ENCODE measurements at places on chromosomes 6 and 20. TPM values are rescaled to one million over a fixed set of nuclear protein-coding genes. Genes with fewer than 3 reads are reported as not detected.

AKAP12 gene
- total RNA-seq, result 67.4 TPM

DUSP15 gene
- total RNA-seq, result not detected

BIRC7 gene
- 0.65 TPM for total RNA-seq

HRH3 gene
- total RNA-seq, result not detected

GLP1R gene
- total RNA-seq, result not detected

FAM83C gene
- total RNA-seq, result not detected

SPTLC3 gene
- total RNA-seq, result 2.8 TPM

EIF6 gene
- 89.0 TPM for total RNA-seq

LPIN3 gene
- total RNA-seq, result 6.0 TPM

MYBL2 gene
- 0.71 TPM for total RNA-seq

CITED2 gene
- total RNA-seq, result 26.5 TPM

MYCT1 gene
- total RNA-seq, result under 0.01 TPM

COX7A2 gene
- total RNA-seq, result 204 TPM

PPP1R16B gene
- not detected for total RNA-seq

CTSZ gene
- 195 TPM for total RNA-seq

CYP21A2 gene
- total RNA-seq, result not detected

NFKBIL1 gene
- 31.5 TPM for total RNA-seq

PCSK2 gene
- under 0.01 TPM for total RNA-seq

NTSR1 gene
- 0.09 TPM for total RNA-seq

KHDRBS2 gene
- total RNA-seq, result not detected

ZBP1 gene
- total RNA-seq, result not detected

CALHM5 gene
- total RNA-seq, result 8.7 TPM

GPR6 gene
- total RNA-seq, result not detected

SAMD5 gene
- 0.43 TPM for total RNA-seq

PRSS16 gene
- 0.28 TPM for total RNA-seq

RNF182 gene
- total RNA-seq, result 0.28 TPM

MAFB gene
- under 0.01 TPM for total RNA-seq

AVP gene
- total RNA-seq, result not detected

SPATA25 gene
- total RNA-seq, result 1.9 TPM

LZTS3 gene
- total RNA-seq, result 4.9 TPM

TNFRSF21 gene
- total RNA-seq, result 17.9 TPM

OR2B6 gene
- not detected for total RNA-seq

TFAP2A gene
- under 0.01 TPM for total RNA-seq

GCNT2 gene
- not detected for total RNA-seq

GFOD1 gene
- 6.4 TPM for total RNA-seq

BPIFB1 gene
- total RNA-seq, result not detected

ETV7 gene
- 0.85 TPM for total RNA-seq

C20orf141 gene
- total RNA-seq, result 0.37 TPM

ADGRF5 gene
- 0.14 TPM for total RNA-seq

ID4 gene
- total RNA-seq, result 10.2 TPM

EPPIN gene
- total RNA-seq, result not detected

DSP gene
- 0.83 TPM for total RNA-seq

EPB41L1 gene
- 24.5 TPM for total RNA-seq

ADGB gene
- not detected for total RNA-seq

ACAT2 gene
- total RNA-seq, result 88.2 TPM

PRR18 gene
- not detected for total RNA-seq

IBTK gene
- 62.8 TPM for total RNA-seq

Data from smooth muscle cell of bladder (primary cell).